GM18507 (cell line): ENCODE measurements at places on chromosomes 11 and 22.
A peak's percentile ranks its signal among the peaks of the same experiment; 100 is the strongest.

GRCh38 chr11:128181088-128181480 lies 406.3 kb downstream of the ETS1 start:
- DNase-seq: no peak

- DNase-seq: no peak
Measured at GRCh38 chr11:102306048-102306597, 11.2 kb upstream of the BIRC3 start.

DNA sequence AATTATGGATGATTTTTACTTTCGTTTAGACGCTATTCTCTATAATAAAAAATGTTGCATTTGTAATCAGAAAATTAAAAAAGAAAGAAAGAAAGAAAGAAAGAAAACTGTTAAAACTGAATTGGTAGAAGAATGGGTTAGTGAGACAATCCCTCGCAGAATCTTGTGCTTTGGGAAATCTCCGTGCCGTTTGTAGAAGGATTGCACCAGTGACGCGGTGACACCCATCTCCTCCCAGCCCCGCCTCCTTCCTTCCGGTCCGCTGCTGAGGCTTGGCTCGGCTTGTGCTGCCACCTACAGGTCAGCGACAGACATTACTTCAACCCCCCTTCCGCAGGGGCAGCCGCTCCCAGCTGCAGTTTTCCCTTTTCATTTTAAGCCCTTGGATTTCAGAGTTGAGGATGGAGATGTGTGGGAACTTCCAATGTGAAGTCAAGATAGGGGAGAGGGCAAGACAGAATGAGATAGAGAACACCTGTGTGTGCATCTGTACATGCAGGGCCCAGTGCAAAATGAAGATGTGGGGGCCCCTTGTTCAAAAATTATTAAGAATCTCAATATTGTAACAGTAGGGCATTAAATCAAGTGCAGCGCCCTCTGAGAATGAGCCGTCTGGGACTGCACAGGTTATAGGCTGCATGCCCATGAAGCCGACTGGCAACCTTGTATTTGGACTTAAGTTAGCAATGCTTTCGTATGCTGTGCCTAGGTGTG lies 41.1 kb downstream of the TST start:
- DNase-seq: peak; percentile 90

DNA sequence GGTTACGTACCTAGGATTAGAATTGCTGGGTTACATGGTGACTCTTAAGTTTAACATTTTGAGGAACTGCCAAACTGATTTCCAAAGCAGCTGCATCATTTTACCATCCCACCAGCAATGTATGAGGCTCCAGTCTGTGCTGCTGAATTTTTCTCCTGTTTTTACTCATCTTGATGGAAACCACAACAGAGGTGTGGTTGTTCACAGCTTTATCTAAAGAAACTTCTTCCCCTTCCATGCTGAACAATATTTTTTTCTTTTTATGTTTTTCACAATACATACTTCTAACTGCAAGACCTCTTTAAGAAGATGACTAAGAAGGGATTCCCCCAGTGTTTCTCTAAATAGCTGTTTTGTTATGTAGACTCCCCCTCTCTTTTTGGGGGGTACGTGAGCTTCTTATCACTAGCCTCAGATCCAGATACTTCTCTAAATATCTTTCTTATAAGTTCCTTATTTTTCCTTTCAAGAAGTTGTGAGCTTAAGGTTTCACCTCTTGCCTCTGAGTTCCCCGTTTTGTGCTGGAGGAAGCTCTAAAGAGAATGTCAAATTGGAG lies 24.0 kb downstream of the TCP11L1 start:
- no peak for DNase-seq
